NCI-H774 (cell line): ENCODE measurements at places on chromosomes 16 and 17.

DNA sequence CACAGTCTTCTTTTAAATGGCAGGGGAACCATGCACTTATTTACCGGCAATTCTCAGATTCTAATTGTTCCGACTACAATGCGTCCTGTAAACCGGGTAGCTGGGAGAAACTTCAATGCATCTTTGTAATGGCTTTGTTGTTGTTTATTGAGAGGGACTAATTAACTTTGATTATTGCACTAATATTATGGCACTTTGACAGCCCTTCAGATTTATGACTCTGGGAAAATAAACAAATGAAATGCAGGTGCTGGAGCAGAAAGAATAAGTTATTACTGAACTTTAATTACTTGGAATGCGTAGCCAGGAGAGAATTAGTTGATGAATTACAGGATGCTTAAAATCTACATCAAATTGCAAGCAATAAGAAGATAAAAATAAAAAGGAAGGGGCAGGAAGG is 77.0 kb downstream of the WWOX start:
- no peak for DNase-seq

- no peak for DNase-seq
These were observed 13.5 kb upstream of the INPP5K start for GRCh38 chr17:1529863-1530262.

DNA sequence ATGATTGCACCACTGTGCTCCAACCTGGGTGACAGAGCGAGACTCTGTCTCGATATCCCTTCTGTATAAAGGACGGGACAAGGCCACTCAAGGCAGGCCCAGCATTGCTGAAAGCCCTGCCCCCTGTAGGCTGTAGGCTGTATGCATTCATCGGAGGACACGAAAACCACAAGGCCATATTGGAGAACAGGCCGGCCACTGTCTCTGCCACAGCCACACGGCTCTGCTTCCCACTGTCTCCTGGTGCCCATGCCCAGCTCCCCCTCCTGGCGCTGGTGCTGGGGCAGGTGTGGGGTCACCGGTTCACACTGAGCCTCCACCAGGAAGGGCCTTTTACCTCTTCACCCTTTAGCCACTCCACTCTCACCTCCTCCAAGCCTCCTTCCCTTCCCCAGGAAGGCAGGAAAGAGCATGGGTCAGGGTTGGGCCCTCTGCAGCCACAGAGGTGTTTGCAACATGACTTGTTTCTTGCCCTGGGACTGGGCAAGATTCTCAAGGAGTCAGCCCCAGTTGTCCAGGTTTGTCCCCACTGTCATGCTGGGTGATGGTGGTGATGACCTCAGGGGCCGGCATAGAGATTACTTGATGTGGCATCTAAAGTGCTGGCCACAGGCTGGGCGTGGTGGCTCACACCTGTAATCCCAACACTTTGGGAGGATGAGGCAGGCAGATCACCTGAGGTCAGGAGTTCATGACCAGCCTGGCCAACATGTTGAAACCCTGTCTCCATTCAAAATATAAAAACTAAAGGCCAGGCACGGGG is 5.3 kb upstream of the NTN3 start:
- no peak for DNase-seq

DNA sequence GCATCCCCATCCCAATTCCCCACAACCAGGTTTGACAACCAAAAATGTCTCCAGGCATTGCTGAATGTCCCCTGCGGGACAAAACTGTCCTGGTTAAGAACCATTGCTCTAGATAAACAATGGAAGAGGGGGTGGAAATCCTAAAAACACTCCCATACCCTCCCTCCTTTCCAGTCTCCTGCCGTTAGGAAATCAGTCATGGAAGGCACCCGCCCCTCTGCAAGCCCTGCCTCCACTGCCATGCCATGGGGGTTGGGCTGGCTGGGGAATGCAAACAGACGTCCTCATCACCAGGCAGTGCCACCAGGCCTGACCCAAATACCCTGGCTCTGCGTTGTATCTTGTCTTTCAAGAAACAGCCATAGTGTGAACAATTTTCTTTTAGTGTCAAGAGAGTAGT is 57.5 kb downstream of the CYTH1 start:
- DNase-seq, result no peak

DNA sequence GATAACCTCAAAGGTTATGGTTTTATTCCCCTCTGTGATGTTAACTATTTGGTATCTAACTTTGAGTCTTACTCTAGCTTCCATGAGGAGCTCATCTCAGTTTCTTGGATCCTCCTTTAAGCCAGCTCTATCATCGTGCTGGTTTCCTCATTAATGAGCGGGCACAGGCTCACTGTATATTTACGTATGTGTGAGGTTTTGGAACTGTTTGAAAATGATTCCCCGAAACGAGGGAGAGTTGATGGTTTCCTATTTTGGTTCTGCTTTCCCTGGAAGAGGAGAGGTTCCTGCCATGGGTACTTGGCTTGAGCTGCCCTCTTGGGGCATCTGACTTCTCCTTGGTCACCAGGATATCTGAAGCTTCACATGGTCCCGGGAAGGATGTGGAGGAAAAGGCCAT is 32.7 kb upstream of the PIK3R6 start:
- DNase-seq, result no peak

DNA sequence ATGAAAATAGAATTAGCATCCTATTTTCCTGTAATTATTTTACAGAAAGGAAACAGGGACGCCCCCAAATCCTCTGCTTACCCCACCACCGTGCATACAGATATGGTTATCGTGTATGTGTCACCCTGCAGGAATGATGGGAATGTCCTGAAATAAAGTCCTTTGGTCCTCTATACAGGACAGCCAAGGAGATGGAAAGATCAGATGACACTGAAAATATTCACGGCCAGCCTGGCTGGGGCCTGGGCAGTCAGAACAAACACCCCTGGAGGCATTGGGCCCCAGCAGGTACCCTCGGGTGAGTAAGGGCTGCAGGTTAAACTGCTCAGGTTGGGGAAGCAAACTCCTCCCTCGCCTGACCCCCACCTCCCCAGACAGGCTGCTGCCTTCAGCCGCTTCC is 368.0 kb downstream of the FOXL1 start:
- DNase-seq, result no peak

DNA sequence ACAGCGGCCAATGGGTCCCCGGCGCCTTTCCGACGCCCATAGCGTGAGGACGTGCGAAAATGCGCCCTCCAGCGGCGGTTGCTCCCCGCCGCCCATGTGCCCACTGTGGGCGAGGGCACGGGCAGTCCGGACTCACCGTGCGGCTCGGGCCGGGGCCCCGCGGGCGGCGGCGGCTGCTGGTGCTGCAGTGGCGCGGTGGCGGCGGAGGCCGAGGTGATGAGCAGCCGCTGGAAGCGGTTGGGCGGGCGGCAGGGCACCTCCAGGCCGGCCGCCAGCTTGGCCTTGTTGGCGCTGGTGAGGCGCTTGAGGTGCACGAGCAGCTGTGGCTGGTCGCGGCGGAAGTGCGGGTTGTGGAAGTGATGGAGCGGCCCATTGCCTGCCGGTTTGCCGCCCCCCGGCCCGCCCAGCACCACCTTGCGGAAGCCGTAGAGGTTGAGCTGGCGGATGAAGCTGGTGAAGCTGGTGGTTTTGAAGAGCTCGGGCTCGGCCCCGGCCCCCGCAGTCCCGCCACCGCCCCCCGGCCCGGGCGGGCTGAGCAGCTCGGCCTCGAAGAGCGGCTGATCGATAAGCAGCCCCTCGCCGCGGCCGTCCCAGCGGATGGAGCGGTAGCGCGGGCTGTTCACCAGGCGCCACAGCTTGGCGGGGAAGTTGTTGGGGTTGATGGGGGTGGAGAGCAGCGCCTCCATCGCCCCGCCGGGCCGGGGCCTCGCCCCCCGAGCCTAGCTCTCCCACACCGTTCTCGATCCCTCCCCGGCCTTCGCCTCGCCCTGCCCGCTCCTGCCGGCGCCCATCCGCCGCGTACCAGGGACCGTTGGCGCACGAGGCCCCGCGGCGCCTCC is at the start of gene HSF5:
Gene HSF5 (minus strand): TSS at position 820 of the 839 bp plus-strand sequence. CDS start 134 bp downstream, at position 686.
- no peak for DNase-seq

DNA sequence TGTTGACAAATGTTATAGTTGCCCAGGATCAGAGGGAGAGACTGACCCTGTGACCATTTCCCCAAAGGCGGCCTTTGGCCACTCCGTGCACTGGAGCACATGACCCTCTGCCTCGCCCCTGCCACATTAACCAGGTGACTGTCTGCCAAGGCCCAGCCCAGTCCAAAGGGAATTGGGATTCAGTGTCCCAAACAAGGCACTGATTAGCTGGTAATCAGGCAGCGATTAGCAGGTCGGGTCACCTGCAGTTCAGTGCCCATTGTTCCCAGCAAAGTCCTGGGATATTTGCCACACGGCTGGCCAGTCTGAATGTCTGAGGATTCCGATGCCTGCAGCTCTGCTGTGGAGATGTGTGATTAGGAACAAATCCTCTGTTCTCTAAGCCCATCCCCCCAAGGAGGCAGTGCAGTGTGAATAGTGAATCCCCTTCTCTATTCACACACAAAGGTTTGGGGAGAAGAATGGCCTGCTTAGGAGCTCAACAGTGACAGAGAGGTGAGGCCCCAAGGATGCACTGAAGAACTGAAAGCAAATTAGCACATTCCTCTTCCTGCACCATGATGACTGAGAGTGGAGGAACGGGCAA is 123.1 kb upstream of the MAF start:
- no peak for DNase-seq

DNA sequence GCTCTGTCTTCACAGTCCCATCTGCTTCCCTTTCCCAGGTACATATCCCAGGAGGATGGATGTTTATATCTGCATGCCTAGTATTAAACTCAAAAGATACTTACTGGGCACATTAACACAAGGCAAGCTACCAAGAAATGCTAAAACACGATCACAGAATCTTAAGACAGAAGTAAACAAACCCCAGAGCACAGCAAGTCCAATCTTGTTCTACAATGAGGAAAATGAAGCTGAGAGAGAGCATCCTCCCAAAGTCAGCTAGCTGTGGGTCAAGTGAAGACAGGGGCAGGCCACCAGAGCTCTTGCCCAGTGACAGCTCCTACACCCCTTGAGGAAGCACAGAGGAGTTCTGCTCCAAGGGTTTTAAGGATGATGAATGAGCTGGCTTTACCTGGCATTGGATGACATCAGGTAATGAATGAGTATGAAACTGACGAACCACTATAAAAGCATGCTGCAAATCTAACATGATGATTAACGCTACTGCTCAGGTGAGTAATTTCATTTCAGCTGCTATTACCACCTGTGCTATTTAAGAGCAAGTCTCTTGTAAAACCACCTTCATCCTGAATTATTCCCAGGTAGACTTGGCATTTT is 20.3 kb downstream of the XPO6 start:
- no peak for DNase-seq
